GM12865 (cell line): ENCODE measurements at places on chromosomes 16 and 17.

DNA sequence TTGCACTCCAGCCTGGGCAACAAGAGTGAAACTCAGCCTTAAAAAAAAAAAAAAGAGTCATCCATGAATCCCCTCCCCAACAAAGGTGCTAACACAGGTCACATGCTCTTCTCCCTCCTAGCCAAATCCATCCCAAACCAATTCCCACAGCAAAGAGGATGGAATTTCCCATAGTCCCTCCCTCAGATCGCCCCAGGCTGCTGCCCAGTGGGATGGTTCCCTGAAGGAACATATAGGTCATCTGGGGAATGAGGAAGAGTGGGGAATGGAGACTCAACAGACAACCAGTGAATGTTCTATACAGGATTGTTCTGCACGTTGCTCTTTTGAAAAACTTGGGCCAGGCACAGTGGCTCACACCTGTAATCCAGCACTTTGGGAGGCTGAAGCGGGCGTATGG is 18.2 kb downstream of the LGALS3BP start:
- no peak for DNase-seq

- no peak for DNase-seq
Measured at GRCh38 chr17:73474370-73474988, 162.7 kb upstream of the CDC42EP4 start.

DNA sequence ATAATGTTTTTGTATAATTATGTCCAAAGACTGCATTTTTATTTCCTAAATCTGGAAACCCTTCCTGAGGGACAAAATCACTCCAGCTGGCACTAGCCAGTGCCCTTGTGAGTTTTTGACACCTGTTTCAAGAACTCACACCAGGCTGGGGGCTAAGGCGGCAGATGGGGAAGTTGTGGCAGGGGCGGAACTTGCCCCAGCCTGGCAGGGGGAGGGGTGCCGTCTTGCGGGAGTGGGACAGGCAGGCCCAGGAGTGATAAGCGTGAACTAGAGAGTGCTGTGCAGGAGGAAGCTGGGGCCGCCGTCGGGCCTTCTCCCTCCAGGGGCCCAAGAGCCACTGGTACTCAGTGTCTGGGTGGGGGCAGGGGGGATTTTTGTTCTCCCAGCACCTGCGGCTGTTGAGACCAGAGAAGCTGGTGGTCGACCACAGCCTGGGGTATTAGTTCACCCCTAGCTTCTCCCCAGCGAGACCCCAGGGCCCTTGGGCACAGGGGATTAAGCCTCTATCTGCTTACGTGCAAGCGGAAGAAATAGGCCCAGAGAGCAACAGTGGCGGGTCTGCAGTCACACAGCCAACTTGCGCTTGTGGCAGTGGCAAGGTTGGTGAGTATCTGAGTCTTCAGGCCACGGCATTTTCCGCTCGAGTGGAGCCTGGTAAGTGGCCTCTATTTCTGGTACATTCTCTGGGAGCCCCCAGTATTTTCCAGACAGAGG is 40.2 kb upstream of the PLCG2 start:
- peak; percentile 76 for DNase-seq

DNA sequence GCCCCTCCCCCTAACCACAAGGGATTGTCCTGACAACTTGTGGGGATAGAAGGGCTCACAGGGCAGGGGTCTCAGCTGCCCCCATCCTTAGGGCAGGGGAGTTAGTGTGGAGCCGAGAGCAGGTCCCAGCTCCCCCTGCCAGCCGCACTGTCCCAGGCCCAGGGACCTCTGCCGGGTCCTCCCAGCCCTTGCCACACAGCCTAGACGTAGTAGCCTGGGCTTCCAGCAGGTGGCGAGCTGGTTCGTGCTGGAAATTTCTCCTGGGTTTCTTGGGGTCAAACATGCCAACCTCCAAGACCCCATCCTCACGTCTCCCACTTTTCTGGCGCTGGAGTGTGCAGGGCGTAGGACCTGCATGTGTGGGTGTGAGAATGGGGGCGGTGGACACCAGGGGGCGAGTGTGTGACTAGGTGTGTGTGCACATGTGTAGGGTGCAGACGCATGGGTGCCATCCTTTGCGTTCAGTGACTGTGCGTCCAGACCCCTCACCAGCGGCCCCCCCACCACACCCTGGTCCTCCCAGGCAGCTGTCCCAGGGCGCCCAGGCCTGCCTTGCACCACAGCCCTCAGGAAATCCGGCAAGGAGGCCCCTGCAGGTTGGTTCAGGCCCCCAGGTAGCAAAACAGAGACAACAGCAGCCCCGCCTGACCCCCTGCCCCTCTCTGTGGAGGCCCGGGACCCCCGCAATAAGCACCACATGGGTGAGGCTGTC is 29.5 kb downstream of the SBK1 start:
- DNase-seq = peak; percentile 42

DNA sequence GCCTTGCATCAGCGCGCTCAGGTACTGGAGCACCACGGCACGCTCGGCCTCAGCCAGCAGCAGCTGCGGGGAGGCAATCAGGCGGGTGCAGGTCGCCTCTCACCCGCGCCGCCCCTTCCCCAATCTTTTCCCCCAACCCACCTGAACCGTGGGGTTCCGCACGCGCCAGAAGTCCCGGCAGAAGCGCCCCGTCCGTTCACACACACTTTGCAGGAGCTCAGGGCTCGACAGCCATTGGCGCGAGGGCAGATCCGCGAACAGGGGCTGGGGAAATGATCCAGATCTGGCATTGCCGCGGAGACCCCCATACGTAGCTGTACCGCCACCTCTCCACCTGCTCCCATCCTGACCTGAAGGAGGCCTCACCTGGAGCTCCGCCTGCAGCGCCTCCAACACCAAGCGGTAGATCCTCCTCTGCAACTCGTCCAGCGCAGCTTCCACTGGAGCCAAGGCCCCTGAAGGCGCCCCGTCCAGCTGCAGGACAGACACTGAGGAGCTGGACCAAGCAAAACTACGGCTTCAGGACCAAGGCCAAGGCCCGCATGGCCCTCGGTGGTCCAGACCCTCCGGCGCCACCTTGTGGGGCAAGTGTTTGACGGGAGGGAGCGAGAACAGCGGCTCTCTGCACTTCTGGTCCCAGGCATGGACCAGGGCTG is 1.4 kb upstream of the MATCAP1 start:
- DNase-seq = peak; percentile 86

DNA sequence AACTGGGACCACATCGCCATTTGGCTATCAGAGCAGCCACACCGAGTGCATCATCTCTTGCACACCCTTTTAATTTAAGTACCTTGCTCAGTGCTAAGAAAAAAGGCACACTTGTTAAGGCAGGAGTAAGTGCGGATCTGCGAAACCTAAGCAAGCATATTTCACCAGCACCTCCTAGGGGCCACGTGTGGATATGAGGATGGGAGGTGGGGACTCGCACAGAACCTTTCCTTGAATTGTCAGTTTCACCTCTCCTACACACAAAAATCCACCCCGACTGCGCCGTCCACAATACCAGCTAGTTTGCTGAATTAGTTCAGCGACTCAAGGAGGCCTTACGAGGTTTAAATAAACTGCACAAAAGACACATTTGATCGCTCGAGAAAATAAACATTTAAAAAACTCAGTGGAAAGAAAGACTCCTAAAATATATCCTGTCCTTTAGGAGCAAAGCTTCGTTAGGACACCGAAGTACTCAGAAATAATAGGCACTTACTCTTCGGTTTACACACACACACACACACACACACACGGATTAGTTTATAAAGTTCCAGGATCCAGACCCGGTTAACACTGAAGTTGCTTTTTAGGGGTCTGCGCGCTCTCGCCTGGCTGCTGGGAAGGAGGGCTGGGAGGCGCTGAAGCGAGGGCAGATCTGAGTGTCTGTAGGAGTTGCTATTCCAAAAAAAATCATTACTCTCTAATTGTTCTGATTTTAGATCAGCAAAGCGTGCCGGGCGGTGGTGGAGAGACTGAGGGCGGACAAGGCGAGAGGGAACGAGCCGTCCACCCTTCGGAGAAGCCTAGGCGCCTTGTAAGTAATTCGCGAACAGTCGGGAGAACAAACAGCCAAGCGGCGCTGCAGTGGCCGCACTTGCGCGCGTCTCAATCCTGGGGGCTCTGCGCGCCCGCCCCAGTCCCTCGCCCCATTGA is 1.0 kb upstream of the KCNJ2 start:
- peak; percentile 46 for DNase-seq

- DNase-seq = no peak
Measured at GRCh38 chr16:30094541-30095165, 1.4 kb downstream of the YPEL3 start.

DNA sequence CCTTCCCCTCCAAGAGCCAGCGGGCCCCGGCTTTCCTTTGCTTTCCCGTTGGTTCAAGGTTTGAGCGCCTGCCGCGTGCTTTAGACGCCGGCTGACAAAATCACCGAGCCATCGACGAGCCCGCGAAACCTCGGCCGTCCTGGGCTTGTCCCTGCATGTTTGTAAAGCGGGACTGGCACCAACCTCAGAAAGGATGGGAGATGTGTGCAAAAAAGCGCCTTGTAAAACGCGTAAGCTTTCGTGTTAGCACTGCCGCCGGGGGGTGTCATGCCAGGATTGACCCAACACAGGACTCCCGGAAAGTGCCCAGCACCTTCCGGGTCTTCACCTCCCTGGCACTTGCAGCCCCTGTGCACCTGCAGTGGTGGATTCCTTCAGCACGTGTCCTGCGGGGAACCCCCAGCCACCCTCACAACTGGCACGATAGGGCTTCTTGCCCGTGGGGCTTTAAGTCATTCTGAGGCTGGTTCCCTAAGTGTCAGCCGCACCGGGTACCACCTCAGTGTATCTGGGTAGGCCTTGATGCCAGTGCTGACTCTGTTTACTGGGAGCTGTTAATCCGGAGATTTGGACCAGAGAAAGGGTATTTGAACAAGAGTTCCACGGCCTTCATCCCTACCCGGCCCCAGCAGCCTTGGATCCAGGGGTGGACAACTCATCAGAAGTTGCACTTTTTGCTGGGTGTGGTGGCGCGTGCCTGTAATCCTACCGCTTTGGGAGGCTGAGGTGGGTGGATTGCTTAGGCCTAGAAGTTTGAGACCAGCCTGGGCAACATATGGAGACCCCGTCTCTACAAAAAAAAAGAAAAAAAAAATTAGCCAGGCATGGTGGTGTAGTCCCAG is 817 bp downstream of the NDUFAF8 start:
- DNase-seq = peak; percentile 81

GRCh38 chr17:68850749-68851510 is 104.3 kb downstream of the ABCA8 start:
- DNase-seq = no peak

DNA sequence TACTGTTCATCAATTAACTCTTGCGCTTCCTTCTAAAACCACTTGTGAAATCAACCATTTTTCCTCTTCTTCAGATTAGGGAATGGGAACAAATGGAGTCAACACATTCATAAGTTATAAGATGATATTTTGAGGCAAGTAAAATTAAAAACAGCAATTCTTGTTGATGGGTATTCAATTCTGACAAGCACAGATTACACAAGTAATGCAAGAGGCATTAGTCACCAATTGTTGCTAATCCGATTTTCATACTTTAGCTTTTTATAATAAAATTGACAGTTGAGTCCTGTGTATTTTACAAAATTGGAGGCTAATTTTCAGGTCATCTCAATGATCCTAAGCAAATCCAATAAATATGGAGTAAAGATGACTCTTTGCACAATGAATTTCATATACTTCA is 918.4 kb upstream of the SOX9 start:
- DNase-seq = no peak

GRCh38 chr17:16027708-16028584 is 28.3 kb downstream of the TTC19 start:
- DNase-seq = peak; percentile 64

- DNase-seq = no peak
Measured at GRCh38 chr16:53519417-53520091, 16.5 kb upstream of the AKTIP start.

DNA sequence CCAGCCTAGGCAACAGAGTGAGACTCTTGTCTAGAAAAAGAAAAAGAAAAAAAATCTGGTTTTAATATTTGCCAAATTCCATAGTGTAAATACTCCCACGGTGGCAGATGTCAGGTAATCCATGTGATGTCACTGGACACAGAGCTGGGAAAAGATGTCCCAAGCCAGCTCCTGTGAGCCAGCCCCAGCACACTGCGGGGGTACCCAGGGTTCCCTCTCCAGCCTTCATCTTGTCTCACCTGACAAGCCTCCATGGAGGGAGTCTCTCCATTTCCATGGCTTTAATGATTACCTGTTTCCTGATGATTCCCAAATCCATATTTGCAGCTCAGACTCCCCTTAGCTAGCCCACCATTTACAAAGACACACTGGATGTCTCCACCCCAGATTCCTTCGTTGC is 4.6 kb downstream of the CD300LB start:
- DNase-seq = no peak

DNA sequence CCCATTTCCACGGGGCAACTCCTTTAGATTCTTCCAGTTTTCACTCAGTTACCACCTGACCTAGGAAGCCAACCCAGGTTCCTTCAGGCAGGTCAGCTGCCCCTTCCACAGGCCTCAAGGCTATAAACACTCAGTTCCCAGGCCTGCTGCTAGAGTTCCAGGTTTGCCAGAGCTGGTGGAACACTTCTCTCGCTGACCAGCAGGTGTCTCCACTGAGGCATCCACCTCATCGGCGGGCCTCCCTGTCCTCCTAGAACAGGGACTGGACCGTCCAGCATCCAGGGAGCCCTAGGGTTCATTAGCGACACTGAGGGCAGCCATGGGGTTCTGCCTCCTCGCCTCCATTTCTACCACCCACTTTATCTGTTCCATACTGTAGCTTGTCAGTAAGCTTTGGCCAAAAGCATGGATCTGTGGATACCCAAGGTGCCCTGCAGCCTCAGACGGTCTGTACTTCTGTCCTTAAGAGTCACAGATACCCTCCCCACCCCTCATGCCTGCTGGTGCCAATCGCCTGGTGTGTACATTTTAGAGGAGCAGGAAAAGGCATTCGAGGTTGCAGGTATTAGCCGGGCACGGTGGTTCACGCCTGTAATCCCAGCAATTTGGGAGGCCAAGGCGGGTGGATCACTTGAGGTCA is 29.0 kb downstream of the PIMREG start:
- DNase-seq = peak; percentile 60

- DNase-seq = no peak
Measured at GRCh38 chr17:66271512-66271911, 30.9 kb upstream of the PRKCA start.

DNA sequence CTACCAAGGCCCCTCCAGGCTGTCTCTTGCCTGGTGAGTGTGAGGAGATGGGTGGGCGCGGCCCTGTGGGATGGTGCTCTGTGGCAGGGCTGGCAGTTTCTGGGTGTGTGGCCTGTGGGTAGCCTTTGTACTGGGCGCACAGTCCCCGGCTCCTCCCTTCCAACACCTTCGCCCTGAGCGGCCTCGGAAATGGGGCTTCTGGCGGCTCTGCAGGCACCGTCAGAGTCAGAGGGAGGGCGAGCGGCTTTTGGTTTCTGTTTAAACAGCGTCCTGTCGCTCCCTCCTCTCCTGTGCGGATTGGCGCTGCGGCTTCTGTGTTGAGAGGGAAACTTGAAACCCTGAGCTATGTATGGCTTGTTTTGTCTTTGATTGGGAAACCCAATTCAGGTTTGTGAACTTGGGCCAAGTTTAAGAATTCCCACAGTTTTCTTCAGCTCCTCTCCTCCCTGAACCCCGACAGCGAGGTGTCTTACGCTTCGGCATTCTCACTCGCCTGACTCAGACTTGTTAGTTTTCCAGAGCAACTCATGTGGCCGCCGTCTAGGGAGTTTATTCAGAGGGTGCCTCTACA is 8.3 kb upstream of the ZNF750 start:
- no peak for DNase-seq
